ENCODE measurements at places on chromosomes 4 and X. TPM values are rescaled to one million over a fixed set of nuclear protein-coding genes. Genes with fewer than 3 reads are reported as not detected.

The CFAP47 gene
- total RNA-seq: not detected

The GPRASP3 gene
- not detected for total RNA-seq

The P2RY10 gene
- 15.1 TPM for total RNA-seq

The HHIP gene
- total RNA-seq: not detected

The PRDM5 gene
- total RNA-seq: 0.44 TPM

The KLKB1 gene
- total RNA-seq: not detected

The KCNE5 gene
- not detected for total RNA-seq

The OPHN1 gene
- not detected for total RNA-seq

The LRP2BP gene
- 1.4 TPM for total RNA-seq

The APEX2 gene
- 27.7 TPM for total RNA-seq

The BBS12 gene
- total RNA-seq: 1.9 TPM

The MXRA5 gene
- total RNA-seq: not detected

The CXorf49 gene
- not detected for total RNA-seq

The ZNF674 gene
- 3.6 TPM for total RNA-seq

All from OCI-LY7 (cell line).